ENCODE measurements at places on chromosomes 12 and 14.

- peak; percentile 37 for DNase-seq
Observed at GRCh38 chr12:133203344-133204263, 22.3 kb downstream of the ZNF268 start.

- DNase-seq = no peak
Observed at GRCh38 chr12:131402781-131403396, 308.0 kb upstream of the SFSWAP start.

- no peak for DNase-seq
Observed at GRCh38 chr14:61322011-61322798, 826 bp downstream of the PRKCH start.

GRCh38 chr12:21678959-21679358 is 21.3 kb upstream of the LDHB start:
- peak; percentile 74 for DNase-seq

DNA sequence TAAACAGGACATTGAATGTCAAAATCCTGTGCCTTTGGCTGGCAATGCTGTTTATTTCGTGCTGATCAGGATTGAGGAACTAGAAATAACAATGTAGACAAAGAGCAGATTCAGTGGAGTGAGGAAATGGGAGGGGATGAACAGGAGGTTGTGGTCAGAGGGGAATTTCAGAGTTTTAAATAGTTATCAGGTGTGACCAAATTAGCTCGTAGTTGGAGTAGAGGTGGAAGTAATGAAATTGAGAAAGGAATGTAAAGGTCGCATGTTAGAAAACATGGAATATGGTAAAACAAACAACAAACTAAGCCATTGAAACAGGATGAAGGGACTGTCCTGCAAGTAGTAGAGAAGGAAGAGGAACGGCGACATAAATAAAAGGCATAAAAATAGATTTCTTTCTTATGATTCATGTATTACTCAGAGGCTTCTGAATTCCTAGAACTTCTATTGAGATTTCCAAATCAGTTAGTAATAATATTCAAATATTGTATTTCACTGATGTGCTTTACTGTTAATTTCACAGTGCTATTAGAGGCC is 9.5 kb upstream of the SAV1 start:
- DNase-seq = peak; percentile 44

DNA sequence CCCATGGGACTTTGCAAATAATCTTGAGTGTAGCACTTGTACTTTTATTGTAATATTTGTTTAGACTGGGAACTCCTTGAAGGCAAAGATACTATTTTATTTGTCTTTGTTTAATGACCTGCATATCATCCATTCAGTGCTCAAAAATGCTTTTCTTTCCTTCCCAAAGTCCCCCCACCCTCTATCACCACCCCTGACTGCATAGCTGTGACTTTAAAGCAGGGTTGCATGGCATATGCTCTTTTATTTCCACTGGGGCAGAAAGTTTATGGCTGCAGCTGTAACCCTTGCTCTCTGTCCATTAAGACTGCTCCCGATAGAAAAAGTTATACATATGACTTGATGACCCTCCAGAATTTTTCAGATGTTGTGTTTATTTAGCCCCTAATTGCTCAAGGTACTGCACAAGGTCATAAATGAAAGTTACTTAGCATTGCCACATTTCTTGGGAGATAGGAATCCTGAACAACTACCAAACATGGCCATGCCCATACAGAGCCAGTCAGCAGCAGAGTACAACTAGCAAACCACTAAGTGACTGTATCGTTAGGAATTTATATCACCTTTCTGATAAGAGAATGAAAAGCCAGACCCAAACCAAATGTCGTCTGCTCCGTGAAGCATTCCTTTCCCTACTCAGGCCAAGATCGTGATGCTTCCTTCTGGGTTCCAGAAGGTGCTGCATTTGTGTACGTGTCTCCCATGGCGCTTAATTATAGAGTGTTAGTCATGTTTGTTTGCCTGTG is 114.3 kb downstream of the DIP2B start:
- no peak for DNase-seq

DNA sequence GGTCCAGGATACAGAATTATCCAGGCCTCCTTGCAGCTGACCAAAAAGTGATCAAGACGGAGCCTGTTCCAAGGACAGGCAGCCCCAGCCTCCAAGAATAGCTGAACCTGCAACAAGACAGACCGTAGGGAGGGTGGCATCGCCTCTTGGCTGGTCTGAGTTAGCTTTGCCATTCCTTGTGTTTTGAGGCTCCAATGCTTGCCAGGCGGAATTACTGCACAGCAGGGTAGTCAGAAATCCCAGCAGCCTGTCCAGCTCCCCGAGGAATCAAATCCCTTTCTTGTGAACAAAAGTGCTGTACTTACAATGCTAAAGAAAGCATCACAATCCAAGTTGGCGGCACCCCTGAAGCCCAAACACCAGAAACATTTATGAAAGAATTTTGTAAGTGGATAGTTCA is 246.9 kb downstream of the TMEM132C start:
- no peak for DNase-seq

- peak; percentile 57 for DNase-seq
Observed at GRCh38 chr14:74501135-74501614, 7.6 kb downstream of the ISCA2 start.

DNA sequence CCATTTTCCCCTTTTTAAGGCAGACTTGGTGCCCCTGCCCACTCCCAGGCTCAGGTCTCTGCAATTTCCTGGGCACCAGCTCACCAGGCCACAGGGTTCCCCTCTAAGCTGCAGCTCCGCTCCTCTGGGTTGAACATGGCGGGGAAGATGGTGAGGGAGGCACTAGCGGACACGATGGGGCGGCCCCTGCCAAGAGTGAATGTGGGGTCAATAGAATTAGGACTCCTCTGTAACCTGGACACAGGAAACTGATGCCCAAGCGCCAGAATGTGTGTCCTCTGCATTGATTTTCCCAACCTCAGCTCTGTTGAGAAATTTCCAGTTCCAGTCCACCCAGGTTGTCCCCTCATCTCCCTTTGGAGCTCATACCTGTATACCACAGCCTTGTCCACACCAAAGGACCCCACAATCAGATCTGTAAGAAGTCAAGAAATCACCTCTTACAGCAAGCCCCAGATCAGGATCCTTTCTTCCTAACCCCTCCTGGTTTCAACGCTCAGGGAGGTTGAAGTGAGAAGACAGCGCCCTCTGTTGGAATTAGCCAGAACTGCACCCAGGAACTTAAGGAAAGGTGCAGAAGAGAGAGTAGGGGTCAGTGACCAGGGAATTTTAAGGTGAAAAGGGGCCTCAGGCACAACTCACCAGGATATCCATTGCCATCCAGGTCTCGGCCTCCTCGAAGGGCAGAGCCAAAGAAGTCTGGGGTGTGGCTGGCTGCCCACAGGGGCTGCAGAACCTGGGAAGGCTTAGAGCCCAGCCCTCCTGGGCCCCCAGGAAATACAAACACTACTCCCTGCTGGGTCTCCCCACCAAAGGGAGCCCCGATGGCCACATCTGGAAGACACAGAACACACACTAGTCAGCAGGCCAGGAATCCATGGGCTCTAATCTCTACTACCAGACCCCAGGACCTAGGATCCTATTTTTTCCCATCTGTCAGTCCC is 14.7 kb downstream of the ITGA5 start:
- DNase-seq = peak; percentile 84

DNA sequence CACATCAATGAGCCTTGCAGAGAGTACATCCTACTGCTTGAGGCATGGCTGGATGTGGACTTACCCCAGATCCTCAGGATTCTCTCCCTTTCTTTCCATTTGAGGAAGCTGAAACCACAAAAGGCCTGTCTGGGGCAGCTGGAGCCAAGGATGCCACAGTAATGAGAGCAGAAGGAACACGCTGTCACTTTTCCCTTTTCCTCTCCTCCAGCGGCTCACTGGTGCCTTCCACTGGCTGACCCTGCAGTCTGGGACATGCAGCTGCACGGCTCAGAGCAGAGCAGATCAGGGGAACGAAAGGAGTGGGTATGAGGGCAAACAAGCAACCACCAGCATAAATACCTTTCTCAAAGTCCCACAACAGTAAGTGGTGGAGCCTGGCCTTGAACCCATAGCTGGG is 78.2 kb downstream of the GAS2L3 start:
- DNase-seq = no peak

DNA sequence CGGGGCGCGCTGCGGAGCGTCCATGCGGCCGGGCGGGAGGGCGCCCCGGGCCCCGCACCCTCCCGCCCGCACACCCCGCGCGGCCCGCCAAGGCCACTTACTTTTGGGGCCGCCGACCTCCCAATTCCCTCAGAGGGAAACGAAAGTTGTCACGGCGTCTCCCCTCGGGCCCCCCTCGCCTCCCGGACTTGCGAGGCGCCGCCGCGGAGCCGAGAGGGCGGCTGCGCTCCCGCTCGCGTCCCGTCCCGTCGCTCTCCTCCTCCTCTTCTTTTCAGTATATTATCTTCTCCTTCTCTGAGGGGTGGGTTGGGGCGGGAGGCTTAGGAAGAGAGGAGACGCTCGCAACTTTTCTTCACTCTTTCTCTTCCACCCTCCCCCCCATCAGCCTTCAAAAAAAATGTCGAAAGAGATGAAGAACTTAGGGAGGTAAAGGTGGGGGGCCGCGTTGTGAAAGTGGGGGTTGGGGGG is 613 bp downstream of the DUSP16 start:
- peak; percentile 48 for DNase-seq

DNA sequence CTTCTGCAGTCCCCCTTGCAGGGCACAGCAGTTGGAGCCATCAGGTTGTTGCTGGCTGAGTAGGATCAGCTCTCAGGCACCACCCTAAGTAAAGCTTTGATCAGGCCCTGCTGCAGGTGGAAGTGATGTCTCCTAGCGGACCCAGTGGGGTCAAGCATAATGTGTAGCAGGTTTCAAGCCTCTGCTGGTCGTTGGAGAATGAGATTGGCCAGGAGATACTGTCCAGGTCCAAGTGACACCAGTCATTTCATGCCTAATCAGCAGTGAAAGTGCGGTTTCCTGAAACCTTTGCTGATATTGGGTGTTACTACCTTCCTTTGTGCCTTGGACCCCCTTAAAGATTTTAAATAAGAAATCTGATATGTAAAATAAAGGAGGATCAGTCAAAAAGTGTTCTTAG is 72.6 kb downstream of the SUSD6 start:
- DNase-seq = no peak

DNA sequence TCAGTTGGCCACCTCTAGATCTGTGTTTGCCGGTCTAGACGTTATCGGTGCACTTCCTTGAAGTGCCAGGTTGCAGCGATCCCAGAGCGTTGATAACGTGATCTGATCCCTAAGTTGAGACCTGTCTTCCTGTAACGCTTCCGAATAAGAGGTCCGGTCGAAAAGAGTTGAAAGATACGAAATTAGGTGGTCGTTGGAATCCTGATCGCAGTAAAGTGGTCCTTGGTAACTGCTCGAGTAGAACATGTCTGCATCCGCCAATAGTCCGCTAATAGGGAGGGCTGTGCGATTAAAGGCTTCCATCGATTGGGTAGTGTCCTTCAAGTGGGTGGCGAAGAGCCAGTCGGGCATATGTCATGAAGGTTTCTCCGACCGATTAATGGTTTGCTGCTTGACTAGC is 2.7 kb downstream of the SRSF5 start:
- DNase-seq = no peak

GRCh38 chr12:65427646-65428045 is 149.2 kb downstream of the MSRB3 start:
- no peak for DNase-seq

- DNase-seq = no peak
Observed at GRCh38 chr12:132287391-132288238, 41.8 kb downstream of the GALNT9 start.

DNA sequence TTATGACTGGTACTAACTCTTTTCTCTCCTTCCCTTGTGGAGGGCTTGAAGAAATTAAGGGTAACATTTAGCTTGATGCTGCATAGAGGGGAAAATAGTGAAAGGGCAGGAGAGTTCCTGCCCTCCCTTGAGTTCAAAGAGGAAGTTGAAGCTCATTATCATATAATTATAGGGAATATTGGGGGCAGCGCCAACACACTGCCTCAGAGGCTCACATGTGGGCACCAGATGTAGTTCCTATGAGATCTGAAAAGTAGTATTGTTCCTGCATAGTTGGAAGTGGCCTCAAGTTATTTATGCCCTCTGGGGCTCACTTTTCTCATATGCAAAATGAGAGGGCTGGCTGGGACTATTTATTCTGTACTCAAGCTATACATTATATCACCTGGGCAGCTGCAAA is 33.0 kb upstream of the FGF23 start:
- DNase-seq = no peak

DNA sequence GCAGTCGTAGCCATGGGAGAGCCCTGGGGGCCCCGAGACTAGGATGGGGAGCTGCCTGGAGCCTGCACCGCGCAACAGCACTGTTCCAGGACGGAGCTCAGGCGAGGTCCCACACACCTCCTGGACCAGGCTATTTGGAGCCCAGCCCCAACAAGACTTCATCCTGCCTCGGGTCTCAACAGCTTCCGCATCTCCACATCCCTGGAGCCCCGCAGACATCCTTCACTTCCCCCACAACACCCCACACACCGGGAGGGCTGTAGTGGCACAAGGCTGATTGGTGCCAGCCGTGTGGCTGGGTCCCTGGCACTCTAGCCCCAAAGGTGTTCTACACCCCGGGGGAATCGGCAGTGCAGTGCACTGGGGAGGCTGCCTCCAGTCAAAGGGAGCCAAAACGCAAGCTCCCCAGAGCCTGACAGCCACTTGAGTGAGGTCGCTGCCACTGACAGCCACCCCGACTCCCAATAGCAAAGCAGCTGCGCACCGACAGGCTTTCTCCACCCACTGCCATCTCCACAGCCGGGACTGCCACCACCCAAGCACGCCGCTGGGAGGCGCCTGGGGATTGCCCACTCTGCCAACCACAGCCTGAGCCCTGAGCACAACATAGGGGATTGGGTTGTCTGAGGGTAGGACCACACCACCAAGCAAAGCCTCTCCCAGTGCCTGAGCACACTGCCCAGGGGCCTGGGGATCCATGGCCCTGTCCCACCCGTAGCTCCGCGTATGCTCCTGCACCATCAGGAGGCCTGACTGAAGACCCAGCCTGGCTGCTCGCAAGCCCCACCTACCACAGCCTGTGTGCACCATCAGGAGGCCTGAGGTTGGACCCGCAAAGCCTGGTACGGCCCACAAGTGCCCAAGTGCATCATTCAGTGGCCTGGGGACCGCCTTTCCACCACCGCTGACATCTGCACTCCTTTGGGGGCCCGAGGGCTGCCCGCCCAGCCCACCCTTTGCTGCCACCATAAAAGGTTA is 13.2 kb upstream of the KLRF1 start:
- DNase-seq = peak; percentile 94

GRCh38 chr14:41461380-41461779 is 145.3 kb upstream of the LRFN5 start:
- no peak for DNase-seq

- DNase-seq = peak; percentile 53
Observed at GRCh38 chr14:58215191-58215914, 15.4 kb downstream of the ACTR10 start.

- peak; percentile 31 for DNase-seq
Observed at GRCh38 chr12:49094160-49094974, at the start of gene DHH. DHH (minus strand) TSS chr12:49094801; CDS start chr12:49094512, 289 bp downstream.

DNA sequence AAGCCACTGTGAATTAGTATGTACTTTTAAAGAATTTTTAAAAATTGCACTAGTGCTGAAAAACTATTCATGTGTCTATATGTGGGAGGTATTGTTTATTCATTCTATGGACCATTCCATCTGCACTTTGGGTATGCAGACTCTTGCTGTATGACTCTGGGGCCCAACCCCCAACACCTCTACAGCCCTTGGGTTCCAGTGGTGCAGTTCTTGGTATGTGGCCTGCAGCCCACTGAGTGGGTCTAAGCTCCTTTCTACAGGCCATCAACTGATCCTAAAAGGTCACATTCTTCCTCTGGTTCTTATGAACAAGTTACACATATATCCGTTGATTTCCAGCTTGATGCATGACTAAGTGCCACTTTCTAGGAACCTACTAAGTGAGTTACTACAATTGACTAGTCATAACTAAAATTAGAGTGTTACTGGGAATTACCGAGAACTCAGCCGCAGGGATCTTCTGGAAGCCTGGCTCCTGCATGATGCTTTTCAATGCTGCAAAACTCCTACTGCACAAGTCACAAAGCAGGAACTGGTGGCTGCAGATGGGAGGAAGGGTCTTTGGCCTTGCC is 62.4 kb upstream of the MED13L start:
- DNase-seq = no peak

Data from hematopoietic multipotent progenitor cell treated with erythropoietin and hydrocortisone succinate and interleukin-3 and kit ligand, for 4 days (in vitro differentiated cells).